ENCODE measurements at places on chromosomes 16 and 17.

- peak; percentile 24 for DNase-seq
Measured at GRCh38 chr17:8791910-8792270, 7.3 kb downstream of the MFSD6L start.

DNA sequence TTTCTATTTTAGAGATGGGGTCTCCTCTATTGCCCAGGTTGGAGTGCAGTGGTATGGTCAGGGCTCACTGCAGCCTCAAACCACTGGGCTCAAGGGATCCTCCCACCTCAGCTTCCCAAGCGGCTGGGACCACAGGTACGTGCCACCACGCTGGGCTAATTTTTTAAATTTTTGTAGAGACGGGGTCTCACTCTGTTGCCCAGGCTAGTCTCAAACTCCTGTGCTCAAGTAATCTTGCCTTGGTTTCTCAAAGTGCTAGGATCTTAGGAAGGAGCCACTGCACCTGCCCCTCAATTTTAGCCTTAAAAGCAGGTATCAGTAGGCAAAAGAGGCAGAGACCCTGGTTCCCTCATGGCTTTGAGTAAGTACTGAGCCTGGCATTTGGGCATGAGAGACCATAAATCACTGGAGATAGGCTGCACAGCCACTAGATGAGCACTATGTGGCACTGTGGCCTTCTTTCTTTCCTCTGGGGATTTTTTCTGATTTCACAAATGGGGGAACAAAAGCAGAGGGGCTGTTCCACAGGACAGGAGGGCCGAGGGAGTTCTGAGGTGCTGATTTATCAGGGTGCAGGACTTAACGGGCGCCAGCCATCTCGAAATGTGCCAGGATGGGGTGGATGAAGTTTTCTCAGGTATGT, 82.2 kb downstream of the PLXDC1 start:
- no peak for DNase-seq

DNA sequence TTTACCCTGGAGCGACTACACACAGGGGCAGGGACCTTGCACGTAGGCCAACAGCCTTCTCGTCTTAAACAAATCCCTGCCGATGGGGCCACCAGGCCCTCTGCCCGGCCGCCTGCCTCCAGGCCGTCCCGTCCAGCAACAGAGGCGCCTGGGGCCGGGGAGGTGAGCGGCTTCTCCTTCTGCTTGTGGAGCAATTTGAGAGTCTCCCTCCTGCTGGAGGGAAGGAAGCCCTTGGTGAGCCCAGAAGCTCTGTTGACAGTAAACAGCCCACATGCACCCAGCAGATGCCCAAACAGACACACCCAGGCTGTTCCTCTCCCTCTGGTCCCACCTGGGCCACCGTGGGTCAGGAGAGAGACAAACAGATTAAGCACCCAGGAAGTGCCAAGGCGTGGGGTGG, 8.1 kb downstream of the SLC43A2 start:
- no peak for DNase-seq

- DNase-seq, result no peak
Measured at GRCh38 chr17:2266045-2266864, 37.3 kb downstream of the SMG6 start.

DNA sequence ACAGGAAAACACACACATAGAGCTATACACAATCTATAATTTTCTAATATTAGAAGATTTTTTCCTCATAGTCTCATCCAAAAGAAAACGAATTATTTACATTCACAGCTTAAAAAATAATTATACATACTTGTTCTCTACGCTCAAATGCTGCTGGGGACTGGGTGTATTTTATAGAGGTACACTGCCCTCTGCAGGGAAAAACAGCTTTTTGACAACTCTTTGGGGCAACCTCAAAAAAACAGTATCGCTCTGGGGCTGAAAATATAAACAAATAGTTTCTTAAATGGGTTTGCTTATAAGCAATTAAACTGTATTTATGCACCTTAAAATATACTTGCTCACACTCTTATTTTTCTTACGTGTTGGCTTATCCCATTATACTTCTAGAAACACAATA, 261.8 kb upstream of the PSMD7 start:
- no peak for DNase-seq

DNA sequence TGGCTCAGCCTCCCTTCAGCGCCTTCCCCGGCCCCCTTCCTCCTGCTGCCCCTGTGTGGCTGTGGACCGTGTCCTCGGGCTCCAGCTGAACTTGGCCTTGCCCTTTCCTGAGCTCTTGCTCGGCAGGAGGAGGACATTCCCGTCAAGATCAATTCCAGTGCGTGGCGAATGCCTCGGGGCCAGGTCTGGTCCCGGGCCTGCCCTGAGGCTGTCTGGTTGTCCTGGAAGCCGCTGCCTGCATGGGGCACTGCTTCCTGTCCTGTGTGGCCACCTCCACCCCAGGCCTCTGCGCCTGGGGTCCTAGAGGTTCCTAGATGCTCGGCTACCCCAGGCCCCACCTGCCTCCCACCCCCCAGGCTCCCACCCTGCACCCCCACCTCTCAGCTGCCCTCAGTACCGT, 12.8 kb downstream of the BAHCC1 start:
- no peak for DNase-seq

- no peak for DNase-seq
Measured at GRCh38 chr17:2485543-2485942, 26.1 kb downstream of the METTL16 start.

DNA sequence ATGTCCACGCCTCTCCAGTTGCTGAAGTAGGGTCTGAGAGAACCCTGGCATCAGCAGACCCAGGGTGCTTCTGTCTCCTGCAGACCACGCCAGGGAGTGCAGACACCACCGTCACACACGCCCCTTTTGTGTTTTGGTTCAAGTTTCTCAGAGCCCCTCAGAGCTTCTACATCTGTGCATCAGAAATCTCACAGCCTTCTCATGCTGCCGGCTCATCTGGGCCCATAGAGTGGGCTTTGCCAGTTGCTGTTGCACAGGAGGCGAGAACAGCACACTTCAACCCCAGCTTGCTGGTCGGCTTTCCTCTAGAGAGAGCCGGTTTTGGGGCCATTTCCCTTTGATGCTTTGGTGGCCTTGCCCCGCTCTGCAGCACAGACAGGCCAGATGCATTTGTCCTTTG, 60.9 kb downstream of the PDPK1 start:
- no peak for DNase-seq

- DNase-seq, result no peak
Measured at GRCh38 chr16:57471209-57471608, 8.7 kb downstream of the POLR2C start.

GRCh38 chr17:28142305-28142704, 99.8 kb downstream of the NLK start:
- no peak for DNase-seq

DNA sequence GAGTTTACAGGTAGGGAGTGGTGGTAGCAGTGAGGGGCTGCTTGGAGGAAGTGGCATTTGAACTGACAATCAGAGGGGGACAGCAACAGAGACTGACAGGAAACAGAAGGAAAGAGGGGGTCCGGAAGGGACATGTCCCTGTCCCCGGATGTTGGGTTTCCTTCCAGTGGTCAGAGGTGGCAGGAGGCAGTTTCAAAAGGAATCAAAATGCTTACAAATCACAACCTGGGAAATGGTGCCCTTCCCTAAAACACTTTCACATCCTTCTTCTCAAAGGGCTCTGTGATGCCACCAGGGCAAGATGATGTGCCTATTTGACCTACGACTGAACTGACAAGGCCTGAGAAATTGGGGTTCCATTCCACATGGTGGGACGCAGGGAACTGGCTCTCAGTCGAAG, 19.7 kb downstream of the ADGRG1 start:
- no peak for DNase-seq

DNA sequence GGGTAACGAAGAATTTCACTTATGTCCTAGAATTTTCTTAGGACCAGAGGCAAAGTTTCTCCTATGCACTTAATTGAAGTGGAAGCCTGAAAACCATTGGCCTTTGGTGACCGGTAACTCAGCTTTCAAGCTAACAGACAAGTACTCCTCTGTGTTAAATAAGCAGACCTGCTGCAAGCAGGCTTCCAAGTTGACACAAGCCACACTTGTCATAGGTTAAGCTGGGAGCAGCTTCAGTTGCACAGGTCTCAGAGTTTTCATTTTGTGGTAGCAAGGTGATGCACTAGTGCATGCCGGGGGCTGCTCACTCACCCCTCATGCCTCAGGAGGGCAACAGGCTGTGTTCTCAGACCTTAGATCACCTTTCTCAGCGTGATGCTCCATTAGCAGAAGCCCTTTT, 399.9 kb downstream of the UTP18 start:
- no peak for DNase-seq

GRCh38 chr17:21046216-21046615, 3.4 kb upstream of the USP22 start:
- DNase-seq, result no peak

- peak; percentile 52 for DNase-seq
Measured at GRCh38 chr16:87806641-87807546, 41.1 kb upstream of the KLHDC4 start.

GRCh38 chr16:47375423-47375822, 85.4 kb downstream of the ITFG1 start:
- no peak for DNase-seq

DNA sequence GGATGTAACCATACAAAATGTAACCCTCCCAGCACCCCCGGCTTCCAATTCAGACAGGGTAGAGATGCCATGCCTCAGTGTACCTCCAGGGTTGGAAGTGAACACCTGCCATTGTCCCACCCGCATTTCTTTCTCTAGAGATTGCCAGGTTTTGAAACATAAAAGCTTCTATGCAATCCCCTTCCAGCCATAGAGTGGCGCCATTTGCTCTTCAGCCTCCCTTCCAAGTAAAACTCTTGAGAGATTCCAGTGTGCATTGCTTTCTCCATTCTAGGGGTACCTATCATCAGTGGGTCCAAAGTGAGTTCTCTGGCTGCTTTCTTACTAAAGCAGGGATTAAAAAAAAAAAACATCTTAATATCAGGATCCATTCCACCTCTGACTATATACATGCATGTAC, 133.1 kb upstream of the RPL38 start:
- DNase-seq, result no peak

DNA sequence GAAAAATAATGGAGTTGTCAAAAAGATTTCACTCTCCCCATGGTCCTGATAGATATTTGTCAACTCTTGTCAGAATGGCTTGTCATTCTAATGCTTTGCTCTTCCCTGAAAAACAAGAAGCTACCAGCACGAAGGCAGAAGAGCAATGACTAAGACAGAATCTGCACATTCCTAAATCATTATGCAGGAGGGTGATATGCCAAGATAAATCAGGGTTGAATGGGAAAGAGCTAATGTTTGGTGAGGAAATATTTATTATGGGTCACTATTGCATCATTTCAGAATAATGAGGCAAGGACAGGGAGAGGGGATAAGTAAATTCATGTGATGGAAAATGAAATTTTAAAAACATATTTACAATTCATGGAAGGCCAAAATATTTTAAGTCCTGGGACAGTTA, 297.5 kb upstream of the XYLT1 start:
- DNase-seq, result no peak

GRCh38 chr16:53945996-53946395, 242.0 kb downstream of the FTO start:
- no peak for DNase-seq

DNA sequence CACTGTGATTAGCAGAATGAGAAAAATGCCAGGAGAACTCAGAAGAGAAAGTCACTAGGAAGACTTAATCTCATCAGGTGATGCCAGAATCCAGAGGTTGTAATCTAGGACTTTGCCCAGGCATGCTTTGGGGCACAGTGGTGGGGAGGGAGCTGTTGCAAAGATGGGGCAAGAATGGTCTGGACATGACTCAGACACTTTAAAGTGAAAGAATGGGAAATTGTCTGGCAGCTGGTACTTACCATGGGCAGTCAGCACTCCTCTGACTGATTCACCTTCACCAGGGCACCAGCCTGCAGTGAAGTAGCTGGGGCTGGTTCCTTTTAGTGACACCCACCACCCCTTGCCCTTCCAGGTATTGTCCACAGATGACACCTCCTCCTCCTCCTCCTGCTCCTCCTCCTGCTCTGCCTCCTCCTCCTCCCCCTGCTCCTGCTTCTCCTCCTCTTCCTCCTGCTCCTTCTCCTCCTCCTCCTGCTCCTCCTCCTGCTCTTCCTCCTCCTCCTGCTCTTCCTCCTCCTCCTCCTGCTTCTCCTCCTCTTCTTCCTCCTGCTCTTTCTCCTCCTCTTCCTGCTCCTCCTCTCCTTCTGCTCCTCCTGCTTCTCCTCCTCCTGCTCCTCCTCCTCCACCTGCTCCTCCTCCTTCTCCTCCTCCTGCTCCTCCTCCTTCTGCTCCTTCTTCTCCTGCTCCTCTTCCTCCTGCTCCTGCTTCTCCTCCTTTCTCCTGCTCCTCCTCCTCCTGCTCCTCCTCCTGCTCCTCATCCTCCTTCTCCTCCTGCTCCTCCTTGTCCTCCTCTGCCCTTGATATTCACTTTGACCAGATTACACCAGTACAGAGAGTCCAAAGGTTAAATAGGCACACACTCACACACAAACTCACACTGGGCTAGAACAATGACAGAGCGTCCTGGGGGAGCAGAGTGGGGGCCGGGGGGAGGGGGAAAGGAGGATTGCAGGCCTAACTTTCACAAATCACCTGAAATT, at the start of gene CHD9NB:
TSS of gene CHD9NB (minus strand) at position 379 of the 983 bp plus-strand sequence. CDS start 8,739 bp downstream, outside the sequence.
- DNase-seq, result peak; percentile 46

DNA sequence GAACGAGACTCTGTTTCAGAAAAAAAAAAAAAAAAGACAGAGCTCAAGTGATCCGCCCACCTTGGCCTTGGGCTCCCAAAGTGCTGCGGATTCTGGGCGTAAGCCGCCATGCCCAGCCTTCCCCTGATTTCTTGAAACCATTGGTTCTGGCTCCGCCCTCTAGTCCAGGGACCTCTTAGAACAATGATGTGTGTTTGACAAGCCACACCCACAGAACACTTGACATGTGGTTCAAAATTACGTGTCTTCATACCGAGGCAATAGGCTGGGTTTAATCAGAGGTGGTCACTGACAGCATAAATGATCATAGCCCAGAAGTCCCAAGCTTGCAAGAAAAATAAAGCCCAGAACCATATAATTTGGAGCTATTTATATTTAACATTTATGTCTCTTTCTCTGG, 23.0 kb downstream of the KNOP1 start:
- no peak for DNase-seq

GRCh38 chr16:24178496-24178895, 77.6 kb upstream of the CACNG3 start:
- no peak for DNase-seq
